NCI-H1694 treated with DMSO at 0.1 percent for 48 hours (cell line): ENCODE measurements at places on chromosomes 6 and 20.

- DNase-seq: no peak
These were observed 10.2 kb downstream of the DYNLRB1 start for GRCh38 chr20:34526466-34526865.

DNA sequence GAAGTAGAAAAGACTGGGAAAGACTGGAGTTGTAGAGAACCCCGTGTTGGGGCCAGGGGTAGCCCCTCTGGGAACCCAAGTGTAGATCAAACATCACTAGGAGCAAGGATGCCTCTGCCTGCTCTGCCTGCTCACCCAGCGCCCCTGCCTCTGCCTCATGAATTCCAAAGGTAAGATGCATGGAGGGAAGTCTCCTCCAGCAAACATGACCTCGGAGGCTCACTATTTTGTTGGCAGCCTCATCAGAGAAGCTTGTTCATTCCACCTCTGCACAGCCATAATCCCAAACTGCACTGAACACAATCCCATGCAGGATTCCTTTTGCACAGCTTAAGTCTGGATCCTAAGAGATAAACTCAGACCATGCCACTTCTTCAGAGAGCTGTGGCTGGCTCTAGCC lies 4.9 kb downstream of the FRS3 start:
- no peak for DNase-seq

GRCh38 chr6:89208551-89208950 lies 8.6 kb downstream of the GABRR1 start:
- DNase-seq: no peak

DNA sequence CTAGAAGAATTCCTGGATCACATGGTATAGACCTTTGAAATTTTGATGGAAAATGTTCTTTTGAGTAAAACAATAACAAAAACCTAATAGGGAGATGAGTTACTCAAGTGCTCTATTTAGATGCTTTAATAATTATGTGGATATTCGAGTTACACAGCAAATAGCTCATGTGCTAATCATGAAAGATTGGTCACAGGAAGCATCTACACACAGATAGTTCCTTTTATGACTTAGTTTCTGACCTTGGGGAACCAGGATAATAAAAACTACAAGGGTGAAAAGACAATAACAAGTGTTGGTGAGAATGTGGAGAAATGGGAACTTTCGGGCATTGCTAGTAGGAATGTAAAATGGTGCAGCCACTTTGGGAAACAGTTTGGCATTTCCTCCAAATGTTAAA lies 19.7 kb downstream of the UBE2V1 start:
- DNase-seq: no peak

DNA sequence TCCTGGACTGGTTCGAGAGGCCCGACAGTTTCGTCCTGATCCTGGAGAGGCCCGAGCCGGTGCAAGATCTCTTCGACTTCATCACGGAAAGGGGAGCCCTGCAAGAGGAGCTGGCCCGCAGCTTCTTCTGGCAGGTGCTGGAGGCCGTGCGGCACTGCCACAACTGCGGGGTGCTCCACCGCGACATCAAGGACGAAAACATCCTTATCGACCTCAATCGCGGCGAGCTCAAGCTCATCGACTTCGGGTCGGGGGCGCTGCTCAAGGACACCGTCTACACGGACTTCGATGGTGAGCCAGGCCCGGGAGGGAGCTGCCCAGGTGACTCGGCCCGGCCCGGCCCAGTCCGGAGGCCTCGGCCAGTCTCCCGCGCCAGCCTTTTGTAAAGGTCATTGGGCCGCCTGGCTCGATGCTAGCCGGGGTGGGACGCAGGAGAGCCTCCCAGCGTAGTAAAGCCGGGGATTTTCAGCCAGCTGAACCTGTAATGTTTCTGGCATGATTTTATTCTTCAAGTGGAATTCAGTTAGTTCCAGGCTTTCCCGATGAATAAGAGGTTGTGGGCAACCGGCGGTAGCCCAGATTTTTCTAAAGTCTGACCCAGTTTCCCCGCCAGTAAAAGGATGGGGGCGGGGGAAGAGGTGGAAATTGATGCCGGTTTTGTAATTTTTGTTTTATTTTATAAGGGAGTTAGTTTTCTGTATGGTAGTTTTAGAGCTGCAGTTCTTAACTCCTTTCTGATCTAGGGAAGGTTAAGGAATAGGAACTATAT lies 1.4 kb downstream of the PIM1 start:
- no peak for DNase-seq

DNA sequence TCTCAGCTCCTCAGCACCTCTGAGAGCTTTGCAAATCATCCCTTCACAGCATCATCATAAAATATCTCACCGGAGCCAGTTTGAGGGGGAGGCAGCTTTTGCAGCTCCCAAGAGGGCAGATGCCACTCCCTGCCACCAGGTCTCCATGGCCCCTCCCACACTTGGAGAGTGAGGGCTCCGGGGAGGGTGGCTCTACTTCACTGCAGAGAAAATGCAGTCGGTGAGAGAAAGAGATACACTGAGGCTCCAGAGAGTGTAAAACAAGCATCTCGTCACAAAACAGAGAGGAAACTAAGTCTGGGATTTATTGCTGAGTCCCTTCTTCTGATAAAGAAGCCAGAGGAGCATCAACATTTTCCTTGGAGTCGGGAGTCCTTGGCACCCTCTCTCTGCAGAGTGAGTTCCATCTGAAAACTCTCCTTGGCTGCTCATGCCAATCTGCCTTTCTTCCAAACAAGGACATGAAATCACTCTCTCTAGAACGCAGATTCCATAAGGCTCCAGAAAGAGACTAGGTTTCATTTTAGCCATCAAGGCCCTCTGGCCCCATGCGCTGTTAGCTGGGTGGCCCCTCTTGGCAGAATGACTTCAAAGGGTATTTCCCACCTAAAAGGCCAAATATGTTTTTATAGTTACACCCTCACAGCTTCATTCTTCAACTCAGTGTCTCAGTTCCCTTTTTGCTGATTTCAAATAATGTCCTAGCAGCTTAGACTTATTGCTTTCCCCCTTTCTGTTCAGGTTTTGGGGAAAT lies 70.6 kb upstream of the F13A1 start:
- no peak for DNase-seq

DNA sequence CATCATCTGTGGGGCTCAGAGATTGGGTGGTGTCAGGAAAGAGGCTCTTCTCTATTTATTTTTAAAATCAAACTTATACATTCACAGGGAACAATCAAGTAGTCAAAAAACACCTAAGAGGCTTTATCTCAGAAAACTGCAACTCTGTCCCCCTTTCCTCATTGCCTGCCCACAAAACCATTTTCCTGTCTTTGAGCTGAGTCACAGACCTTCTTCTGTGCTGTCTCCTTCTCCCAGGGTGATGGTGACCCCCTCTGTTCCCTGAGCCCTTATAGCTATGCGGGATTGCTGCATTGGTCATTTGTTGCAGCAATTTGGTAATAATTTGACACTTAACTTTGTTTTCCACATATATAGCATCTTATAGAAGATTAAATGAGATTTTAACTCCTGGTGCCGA lies 195.2 kb upstream of the PROKR2 start:
- no peak for DNase-seq

GRCh38 chr6:43246301-43247113 lies 3.2 kb downstream of the TTBK1 start:
- DNase-seq: no peak

DNA sequence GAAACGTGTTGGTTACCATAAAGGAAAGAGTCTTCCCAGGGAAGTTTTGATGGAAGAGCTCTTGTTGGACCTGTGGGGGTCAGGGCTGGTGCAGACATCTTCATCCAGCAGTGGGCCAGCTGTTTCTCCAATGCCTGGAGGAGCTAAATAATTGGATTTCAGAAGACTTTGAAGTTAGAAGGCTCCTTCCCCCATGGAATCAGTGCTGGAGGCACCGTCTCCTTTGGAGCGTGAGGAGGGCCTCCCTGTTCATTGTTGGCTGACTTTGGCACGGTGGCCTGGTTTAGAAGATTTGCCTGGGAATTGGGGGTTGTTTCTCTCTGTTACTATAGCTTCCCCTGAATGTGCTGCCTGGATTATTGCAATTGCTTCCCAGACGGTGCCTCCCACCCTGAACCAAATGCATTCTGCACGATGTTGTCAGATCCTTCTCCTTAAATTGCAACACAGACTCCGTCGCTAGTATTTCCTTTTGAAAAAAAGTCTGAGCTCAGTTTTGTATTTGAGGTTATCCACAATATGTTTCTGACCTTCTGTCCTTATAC lies 27.7 kb upstream of the KCNG1 start:
- no peak for DNase-seq

- DNase-seq: no peak
These were observed 75.4 kb downstream of the RPP40 start for GRCh38 chr6:4928426-4928825.

DNA sequence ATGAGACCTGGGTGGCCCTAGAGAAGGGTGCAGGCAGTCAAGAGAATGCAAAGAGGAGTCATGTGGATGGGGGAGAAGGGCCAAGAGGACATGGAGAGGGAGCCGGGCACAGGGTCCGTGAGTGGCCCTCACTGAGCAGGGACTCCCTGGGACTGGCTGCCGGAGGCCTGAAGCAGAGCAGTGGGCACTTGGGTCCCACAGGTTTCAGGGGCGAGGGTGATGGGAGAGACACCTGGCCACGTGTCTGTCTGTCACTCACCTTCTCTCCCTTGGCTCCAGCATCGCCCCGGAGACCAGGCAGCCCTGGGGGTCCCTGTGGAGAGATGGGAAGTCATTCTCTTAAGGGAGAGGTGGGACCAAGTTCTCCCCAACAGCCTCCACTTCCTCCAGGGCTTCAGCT lies 25.5 kb downstream of the COL11A2 start:
- no peak for DNase-seq

- DNase-seq: no peak
These were observed 22.1 kb downstream of the MRPL14 start for GRCh38 chr6:44105146-44105545.
